ENCODE measurements at places on chromosomes 7 and 10.

- DNase-seq: no peak
Measured at GRCh38 chr10:19417740-19418139, 369.1 kb downstream of the MALRD1 start.

DNA sequence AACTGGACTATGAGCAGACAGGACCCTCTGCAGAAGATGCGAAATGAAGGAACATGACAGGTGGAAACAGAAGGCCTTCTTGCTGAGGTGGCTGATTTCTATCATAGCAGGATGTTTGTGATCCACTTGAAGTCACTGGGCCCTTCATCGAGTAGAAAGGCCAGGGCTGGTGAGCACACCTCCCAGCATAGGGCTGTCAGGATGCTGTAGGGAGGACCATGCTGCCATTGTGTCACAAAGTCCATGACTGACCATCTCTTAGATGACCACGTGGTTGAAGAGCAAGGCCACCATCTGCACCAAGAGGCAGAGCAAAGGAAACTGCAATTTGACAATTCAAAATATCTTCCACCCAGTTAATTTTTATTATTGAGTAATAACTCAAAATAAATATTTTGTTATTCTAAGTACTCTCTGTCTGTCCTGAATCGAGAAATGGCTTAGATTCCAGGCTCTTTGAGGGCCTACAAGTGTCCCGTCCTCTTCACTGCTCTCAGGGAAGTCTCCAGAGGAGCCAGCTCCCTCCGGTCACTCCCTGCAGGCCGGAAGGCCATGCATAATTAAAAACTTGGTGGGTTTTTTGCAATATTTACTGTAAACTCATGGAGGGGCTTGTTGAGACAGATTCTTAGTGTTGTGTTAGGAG, 249.3 kb upstream of the ZMIZ1 start:
- no peak for DNase-seq

- DNase-seq: no peak
Measured at GRCh38 chr7:151079199-151079910, 1.3 kb downstream of the FASTK start.

DNA sequence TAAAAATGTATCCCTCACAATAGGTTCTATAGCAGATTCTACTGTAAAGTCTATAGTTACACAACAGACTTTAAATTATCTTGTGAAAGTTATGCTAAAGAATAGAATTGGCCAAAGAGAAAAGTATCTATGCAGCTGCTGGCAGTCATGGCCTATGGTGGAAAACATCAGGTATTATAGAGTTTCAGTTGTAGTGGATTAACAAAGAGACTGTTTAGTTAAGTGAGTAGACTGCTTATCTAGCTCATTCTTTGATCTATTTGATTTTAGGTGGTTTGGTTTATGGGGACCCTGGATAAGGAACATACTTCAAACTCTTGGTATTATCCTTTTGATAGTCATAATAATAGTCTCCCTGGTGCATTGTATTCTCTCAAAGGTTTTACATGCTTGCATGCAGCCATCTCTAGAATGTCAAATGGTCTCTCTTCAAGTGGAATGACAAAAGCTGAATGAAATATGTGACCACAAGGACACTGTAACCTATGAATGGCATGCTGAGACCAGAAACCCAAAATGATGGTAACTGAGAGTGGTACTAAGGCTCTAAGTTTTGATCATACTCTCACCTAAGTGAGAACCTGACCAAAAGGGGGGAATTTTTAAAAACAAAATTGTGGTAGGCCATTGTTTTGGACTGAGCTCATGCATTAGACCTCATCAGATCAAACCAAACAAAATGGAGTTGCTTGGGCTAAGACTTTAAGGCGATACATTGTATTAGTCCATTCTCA, 54.9 kb upstream of the NAMPT start:
- no peak for DNase-seq

- peak; percentile 51 for DNase-seq
Measured at GRCh38 chr7:81447351-81447952, 322.4 kb downstream of the HGF start.

DNA sequence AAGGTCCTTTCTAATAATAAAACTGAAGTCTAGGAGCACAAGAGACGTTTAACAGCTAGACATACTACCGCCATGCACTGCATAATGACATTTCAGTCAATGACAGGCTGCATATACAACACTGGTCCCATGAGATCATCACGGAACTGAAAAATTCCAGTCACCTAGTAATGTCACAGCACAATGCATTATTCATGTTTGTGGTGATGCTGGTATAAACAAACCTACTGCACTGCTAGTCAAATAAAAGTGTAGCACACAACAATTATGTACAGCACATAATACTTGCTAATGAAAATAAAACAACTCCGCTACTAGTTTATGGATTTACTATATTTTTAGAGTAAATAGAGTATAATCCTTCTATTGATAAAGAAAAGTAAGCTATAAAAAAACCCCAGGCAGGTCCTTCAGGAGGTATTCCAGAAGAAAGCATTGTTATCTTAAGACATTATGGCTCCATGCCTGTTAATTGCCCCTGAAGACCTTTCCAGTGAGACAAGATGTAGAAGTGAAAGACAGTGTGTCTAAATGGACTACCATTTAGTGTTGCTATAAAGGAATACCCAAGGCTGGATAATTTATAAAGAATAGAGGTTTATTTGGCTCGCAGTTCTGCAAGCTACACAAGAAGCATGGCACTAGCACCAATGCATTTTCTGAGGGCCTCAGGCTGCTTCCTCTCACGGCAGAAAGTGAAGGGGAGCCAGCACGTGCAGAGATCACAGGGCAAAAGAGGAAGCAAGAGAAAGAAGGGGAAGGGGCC, 47.1 kb downstream of the HIBADH start:
- no peak for DNase-seq

- DNase-seq: no peak
Measured at GRCh38 chr7:94834359-94834758, 73.0 kb upstream of the PPP1R9A start.

GRCh38 chr10:52889611-52890010, 117.0 kb upstream of the MBL2 start:
- DNase-seq: no peak

DNA sequence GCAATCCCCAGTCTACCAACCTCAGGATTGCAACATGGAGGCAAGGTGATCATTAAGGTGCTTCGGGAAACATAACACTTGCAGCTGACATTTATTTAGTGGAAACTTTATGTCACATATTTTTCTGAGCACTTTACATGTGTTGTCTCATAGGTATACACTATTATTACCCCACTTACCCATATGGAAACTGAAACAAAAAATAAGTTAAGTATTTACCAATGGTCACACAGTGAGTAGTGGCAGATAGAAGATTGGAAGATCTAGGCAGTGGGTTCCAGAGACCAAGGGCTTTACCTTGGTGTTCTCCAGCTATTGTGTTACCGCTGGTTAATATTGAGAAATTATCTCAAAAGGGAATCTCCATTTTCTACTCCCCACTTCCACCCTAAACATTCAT, 1279.1 kb upstream of the SORCS1 start:
- DNase-seq: no peak

DNA sequence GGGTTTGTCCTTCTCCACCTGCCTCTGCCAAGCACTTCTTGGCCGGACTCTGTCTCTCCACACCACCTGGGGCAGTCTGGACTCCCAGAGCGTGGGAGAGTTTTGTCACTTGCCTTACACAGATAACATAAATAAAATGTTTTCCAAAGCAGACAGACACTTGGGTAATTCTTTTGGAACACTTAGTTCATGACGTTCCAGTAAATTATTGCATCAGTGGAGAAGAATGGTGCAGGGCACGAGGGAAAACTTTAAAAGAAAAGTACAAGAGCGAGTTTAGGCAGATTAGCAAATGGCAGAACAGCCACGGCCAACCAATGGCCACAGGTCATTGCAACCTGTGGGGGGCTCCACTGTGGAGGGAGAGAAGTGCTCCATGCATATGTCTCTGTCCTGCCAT, 170.6 kb upstream of the GRB10 start:
- peak; percentile 22 for DNase-seq

GRCh38 chr7:128829391-128830166, 627 bp upstream of the FLNC start:
- peak; percentile 77 for DNase-seq

DNA sequence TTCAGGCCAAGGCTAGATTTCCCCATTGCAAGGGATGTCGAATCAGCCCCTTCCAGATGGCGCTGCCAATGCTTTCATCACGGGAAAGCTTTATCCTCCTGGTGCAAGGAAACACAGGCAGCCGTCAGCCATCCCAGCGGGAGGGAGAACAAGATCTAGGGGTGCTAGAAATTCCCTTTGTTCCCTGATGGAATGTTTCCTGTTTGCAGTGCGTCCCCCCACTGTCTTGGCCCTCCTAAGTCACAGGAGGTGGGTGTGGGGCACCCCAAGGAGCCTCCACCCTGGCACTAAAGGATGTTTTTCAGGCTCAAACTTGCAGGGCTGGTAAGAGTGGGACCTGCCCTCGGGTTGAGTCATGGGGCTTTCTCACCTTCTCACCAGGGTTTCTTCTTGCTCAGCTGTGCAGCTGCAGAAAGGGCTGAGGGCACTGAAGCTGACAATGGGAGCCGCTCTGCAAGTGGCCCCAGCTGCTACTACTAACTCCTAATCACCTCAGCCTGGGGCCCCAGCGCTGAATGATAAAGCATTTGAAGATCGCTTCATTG, 103.6 kb downstream of the PRPF18 start:
- DNase-seq: no peak

GRCh38 chr10:113067501-113067900, 117.5 kb downstream of the TCF7L2 start:
- no peak for DNase-seq

DNA sequence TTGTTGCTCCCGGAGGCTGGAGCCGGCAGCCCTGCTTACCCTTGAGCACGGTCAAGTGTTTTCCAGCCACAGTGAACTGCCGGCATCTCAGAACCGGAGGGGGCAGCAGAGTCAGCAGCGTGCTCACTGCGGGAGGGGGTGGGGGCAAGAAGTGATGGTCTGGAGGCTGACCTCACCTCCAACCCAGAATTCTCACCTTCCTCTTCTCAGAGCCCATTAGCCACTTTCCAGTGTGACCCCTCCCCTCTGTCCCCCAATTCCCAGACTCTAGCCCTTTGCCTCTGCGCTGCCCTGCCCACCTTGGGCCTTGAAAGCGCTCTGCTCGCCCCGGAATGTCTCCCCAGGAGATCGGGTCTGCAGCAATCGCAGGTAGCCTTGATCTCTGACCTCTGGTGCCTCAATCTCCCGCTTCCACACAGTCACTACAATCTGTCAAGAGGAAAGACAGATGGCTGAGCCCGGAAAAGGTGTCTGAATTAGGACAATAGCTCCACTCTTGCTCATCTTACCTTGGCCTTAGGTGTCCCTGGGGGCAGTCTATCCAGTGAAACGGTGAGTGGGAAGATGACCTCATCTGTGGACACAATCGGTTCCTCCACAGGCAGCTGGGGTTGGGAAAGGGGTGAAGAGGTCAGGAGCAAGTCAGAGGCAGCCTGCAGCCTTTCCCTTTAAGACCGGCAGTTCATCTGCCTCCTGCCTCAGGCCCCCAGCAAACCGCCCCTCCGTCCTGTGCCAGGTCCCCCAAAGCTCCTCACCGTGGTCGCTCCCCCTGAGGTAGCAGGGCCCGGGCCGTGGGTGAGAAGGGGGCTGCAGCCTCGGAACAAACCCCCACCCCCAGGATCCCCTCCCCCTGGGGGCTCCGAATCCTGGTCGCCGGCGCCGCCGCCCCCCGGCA, 942 bp downstream of the TRAPPC14 start:
- DNase-seq: peak; percentile 82

DNA sequence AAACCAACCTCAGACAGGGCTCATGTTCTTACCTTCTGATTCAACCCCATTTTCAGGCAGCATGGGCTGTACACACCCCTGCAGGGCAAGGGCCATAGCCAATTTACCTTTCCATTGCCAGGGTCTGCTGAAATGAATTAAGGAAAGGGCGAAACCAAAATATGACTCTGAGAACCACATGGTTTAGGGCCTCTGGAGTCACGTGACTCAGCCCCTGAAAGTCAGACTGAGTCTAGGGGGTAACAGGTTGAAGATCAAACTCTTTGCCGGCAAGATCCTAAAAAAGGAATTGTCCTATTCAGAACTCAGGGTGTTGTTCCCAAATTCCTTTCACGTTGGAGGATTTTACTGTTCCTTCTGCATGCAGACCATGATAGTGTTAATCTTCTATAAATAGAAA, 118.9 kb downstream of the RAB11FIP2 start:
- no peak for DNase-seq

GRCh38 chr10:109115179-109115578, 808.1 kb downstream of the XPNPEP1 start:
- no peak for DNase-seq

- DNase-seq: no peak
Measured at GRCh38 chr7:26813432-26813831, 51.0 kb downstream of the SKAP2 start.

- no peak for DNase-seq
Measured at GRCh38 chr7:130444751-130445407, 4.1 kb upstream of the CEP41 start.

DNA sequence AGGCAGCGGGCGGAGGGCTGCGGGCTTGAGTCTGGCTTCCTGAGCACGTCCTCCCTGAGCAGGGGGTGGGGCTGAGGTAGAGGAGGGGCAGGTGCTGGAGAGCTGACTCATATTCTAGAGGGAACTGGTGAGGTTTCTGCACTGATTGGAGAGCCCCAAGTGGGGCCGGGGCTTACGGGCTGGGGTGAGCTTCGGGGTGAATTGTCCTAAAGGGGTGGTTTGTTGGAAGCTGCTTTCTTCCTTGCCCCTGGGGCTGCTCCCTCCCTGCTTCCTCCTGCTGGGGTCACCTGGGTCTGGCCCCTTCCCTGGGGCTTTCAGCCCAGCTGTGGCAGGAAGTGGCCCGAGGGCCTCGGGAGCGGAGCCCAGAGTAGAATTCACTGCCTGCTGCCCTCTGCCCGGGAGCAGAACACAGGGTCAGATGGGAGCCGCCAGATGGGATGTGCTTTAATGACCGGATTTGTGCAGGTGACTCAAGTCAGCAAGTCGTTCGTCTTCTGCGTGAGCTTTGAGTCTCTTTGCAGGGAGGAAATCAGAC, 48.6 kb downstream of the FAM20C start:
- peak; percentile 52 for DNase-seq

- no peak for DNase-seq
Measured at GRCh38 chr10:1247598-1248261, 191.5 kb downstream of the WDR37 start.

DNA sequence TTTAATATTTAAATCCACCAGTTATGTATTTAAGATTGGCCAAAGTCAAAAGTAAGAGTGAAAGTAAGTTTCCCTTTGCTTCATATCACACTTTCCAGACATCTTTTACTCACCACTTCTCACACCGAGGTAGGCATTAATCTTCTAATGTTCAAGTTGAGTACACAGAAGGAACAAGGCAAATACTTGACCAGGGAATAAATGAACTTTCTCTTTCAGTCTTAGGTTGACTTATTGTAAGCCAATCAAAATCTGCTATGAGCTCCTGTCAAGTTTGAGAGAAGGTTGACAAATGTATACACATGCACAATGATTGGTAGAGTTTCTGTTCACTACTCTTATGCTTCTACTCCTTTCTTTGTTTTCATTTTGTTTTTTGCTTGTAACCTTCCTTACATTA, 842.5 kb downstream of the REEP3 start:
- no peak for DNase-seq

- no peak for DNase-seq
Measured at GRCh38 chr7:155745737-155746136, 66.5 kb downstream of the SHH start.

Data from foreskin fibroblast (primary cell).